ENCODE measurements at places on chromosomes 16 and 17. TPM values are rescaled to one million over a fixed set of nuclear protein-coding genes. Genes with fewer than 3 reads are reported as not detected.

Gene MT1F
- total RNA-seq = 12.1 TPM

Gene KCNG4
- not detected for total RNA-seq

Gene PRSS21
- total RNA-seq = not detected

Gene TXNL4B
- total RNA-seq = 16.4 TPM

- H3K27me3 ChIP-seq = no peaks in the 10 kb centered on the region
- no peak overlapping the region for H3K4me3 ChIP-seq
- no peak overlapping the region for H3K27ac ChIP-seq
- H3K36me3 ChIP-seq = no peaks in the 10 kb centered on the region
- DNase-seq = peak; percentile 65
These were observed 306.9 kb upstream of the RBFOX1 start for GRCh38 chr16:7025616-7026190.

GRCh38 chr17:72702136-72702735, 390.3 kb downstream of the SLC39A11 start:
- H3K4me3 ChIP-seq = no peak overlapping the region
- H3K27ac ChIP-seq = no peak overlapping the region
- H3K36me3 ChIP-seq = no peaks in the 10 kb centered on the region
- no peaks in the 10 kb centered on the region for H3K4me1 ChIP-seq
- no peak for DNase-seq
- H3K27me3 ChIP-seq = no peaks in the 10 kb centered on the region

GRCh38 chr16:68825427-68825826, 17.9 kb upstream of the TANGO6 start:
- H3K4me1 ChIP-seq = no peaks in the 10 kb centered on the region
- no peak overlapping the region for H3K27ac ChIP-seq
- H3K4me3 ChIP-seq = no peak overlapping the region
- DNase-seq = no peak

- H3K4me3 ChIP-seq = peak overlapping the region; percentile 4
- no peaks in the 10 kb centered on the region for H3K4me1 ChIP-seq
- peak overlapping the region; percentile 2 for H3K27ac ChIP-seq
- DNase-seq = no peak
- peaks cover 3% of the 10 kb centered on the region for H3K27me3 ChIP-seq
These were observed 23.4 kb downstream of the SLC25A10 start for GRCh38 chr17:81735264-81736102.

- no peak overlapping the region for H3K4me3 ChIP-seq
- H3K27ac ChIP-seq = no peak overlapping the region
- DNase-seq = no peak
- no peaks in the 10 kb centered on the region for H3K4me1 ChIP-seq
These were observed 38.3 kb upstream of the SKAP1 start for GRCh38 chr17:48468299-48468698.

GRCh38 chr17:40323391-40324381, 14.7 kb downstream of the RARA start:
- DNase-seq = no peak
- H3K27ac ChIP-seq = peak overlapping the region; percentile 94
- H3K4me3 ChIP-seq = no peak overlapping the region
- no peaks in the 10 kb centered on the region for H3K36me3 ChIP-seq
- no peaks in the 10 kb centered on the region for H3K27me3 ChIP-seq
- H3K4me1 ChIP-seq = peaks cover 56% of the 10 kb centered on the region

Measured in breast epithelium (tissue), 4 donors.